ENCODE measurements at places on chromosomes 7 and 10.
A peak's percentile ranks its signal among the peaks of the same experiment; 100 is the strongest.

DNA sequence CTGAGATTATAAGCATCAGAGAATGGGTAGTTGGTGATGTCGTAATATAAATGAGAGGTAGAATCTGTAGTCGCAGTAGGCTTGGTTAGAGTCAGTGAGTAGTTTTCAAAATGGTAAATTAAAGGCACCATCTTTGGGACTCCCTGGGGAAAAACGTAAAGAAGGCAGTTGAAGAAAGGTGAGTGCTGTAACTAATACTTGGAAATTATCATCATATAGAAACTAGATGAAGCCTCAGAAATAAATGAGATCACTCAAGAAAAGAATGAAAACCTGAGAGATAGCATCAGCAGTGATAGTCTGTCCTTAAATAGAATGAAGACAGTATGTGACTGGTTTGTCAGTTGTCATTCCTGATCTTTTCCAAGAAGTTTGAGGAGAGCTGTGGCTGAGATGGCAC lies 23.8 kb downstream of the PALS2 start:
- DNase-seq = no peak

- peak; percentile 45 for DNase-seq
These were observed 3.4 kb downstream of the CALHM2 start for GRCh38 chr10:103448746-103449145.

DNA sequence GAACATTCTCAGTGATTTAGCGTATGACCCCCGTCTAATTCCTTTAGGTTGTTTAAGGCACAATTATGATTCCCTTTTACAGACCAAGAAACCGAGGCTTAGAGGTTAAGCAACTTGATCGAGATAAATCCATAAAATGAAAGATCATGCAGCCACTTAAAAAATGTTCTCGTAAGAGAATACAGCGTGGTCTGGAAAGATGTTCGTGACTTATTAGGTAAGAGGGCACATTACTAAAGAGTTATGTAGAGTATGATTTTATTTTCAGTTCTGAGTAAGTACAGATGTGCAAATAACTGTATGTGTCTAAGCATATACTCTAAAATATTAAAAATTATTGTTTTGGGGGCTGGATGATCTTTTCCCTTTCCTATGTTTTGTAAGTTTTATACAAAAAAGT lies 575.1 kb downstream of the PARD3 start:
- no peak for DNase-seq

- no peak for DNase-seq
These were observed 15.4 kb upstream of the FAM20C start for GRCh38 chr7:176786-177459.

GRCh38 chr7:105911961-105912575 lies 35.7 kb upstream of the ATXN7L1 start:
- DNase-seq = no peak

DNA sequence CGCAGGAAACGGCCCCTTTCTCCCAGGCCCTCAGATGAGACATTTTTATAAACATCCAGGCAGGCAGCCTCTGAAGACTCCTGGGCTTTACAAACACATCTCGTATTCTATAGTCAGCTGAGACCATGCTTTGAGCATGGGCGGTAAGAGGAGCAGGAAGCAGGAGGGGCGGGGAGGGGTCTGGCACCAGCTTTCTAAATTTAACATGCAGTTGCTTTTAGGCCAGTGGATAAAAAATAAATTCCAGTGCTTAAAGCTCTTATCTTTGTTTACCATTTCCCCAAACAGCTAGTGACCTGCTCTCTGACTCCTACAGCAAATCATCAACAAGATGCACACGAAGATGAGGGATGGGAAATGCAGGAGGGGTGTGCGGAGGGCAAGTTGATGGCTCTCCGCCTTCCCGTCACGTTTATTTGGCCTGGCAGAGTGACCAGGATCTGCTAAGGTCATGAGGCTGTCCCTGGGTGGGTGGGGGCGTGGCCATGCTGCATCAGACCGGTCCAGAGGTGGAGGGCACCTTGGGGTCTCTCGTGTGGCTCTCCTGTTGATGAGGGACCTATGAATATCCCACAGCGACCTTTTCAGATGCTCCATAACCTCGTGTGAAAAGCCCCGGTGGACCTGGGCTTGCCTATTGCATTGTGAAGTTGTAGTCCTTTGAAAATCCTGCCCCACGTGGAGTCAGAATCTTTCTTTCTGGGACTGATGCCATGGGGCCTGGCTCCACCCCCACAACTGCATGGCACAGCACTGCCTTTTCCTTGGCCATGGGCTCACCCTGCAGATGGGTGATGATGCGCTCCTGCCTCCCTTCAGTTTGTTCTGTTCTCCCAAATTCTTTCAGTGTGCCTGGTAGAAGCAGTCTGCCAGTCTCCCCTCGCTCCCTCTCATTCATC lies 67.5 kb downstream of the PARP12 start:
- no peak for DNase-seq

DNA sequence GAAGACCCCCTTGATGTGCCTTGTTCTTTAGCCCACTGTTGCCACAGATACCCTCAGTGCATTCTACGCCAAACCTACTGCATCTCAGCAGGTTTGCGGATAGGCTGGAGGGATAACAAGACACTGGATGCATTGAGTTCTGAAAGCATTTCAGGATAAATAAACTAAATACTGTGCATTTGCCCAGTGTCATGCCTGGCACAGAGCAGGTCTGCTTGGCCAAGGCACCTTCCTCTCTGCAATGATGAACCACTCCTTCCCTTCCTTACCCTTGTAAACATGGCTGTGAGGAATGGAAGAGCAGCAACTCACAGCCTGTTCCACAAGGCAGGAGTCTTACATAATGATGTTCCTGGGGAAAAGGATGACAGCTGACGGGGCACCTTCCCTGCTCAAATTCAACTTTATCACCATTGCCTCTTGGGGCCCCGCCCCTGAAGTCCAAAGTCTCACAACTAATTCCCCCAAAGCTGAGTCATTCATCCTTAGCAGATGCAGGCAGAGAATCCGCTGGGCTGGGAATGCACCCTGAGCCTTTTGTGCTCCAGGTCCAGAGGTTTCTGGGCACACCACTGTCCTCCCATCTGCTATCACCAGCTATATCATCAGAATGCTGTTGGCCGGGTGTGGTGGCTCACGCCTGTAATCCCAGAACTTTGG lies 11.6 kb downstream of the DDX56 start:
- no peak for DNase-seq

- no peak for DNase-seq
These were observed 17.9 kb downstream of the NMT2 start for GRCh38 chr10:15150563-15150962.

DNA sequence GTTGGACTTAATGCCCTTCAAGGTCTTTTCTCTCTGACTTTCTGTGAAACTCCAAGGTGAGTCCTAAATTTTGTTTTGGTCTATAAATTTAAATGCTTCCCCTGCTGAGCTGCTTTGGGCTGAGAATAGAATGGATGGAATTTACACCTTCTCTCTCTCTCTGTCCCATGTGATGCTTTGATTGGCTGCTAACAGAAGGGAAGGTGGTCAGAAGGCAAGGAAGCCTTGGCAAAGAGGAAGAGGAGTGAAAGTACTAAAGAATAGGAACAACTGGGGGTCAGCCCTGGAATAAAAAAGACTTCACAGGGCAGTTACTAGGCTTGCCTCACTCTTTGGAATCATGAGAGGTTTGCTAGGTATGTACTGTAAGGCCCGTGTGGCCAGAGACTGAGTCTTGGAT lies 260.2 kb downstream of the AUTS2 start:
- DNase-seq = no peak

GRCh38 chr10:13936826-13937225 lies 350.1 kb downstream of the PRPF18 start:
- no peak for DNase-seq

- no peak for DNase-seq
These were observed 35.8 kb upstream of the CDK1 start for GRCh38 chr10:60742512-60742911.

All from inflammatory macrophage treated with lipopolysaccharide for 1 hour (primary cell).